Upper lobe of right lung (tissue), 1 donor: ENCODE measurements at places on chromosomes 5 and 9. TPM values are rescaled to one million over a fixed set of nuclear protein-coding genes. Genes with fewer than 3 reads are reported as not detected.

POMT1 gene
- total RNA-seq = 25.2 TPM

IFNB1 gene
- not detected for total RNA-seq

KIF12 gene
- total RNA-seq = 6.2 TPM

OR1Q1 gene
- total RNA-seq = not detected

HABP4 gene
- total RNA-seq = 10.3 TPM

GTF3C4 gene
- 12.9 TPM for total RNA-seq

- H3K36me3 ChIP-seq = no peaks in the 10 kb centered on the region
- no peaks in the 10 kb centered on the region for H3K4me1 ChIP-seq
- no peak overlapping the region for H3K4me3 ChIP-seq
These were observed 28.4 kb downstream of the TIMD4 start for GRCh38 chr5:156934450-156935211.

GRCh38 chr5:76174101-76174500 lies 90.9 kb downstream of the SV2C start:
- H3K36me3 ChIP-seq = no peaks in the 10 kb centered on the region
- no peak for DNase-seq
- no peaks in the 10 kb centered on the region for H3K27me3 ChIP-seq
- H3K4me3 ChIP-seq = no peak overlapping the region

DNA sequence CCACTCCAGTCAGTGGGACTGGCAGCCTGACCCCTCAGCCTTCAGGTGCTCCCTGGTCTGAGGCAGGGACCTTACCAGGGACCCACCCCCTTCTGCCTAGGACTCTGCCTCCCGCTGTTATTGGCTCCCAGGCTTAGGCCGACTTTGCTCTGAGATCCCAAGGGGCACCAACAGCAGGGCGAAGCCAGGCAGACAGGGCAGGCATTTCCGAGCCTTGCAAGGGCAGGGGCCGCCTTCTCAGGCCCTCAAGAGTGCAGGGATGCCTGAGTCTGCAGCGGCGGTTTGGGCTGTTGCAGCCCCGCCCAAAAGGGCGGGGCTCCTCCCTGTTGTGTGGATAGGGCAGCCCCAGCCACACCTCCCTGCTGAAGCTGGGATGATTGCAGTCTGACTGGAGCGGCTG lies 644.6 kb downstream of the PRR16 start:
- H3K27ac ChIP-seq = no peak overlapping the region
- no peak for DNase-seq
- H3K36me3 ChIP-seq = no peaks in the 10 kb centered on the region

- H3K4me1 ChIP-seq = no peaks in the 10 kb centered on the region
- H3K27me3 ChIP-seq = no peaks in the 10 kb centered on the region
- no peak for DNase-seq
- H3K27ac ChIP-seq = no peak overlapping the region
- H3K36me3 ChIP-seq = no peaks in the 10 kb centered on the region
These were observed 281.4 kb downstream of the DMRT2 start for GRCh38 chr9:1331546-1332038.

- no peak overlapping the region for H3K4me3 ChIP-seq
- no peak for DNase-seq
- no peak overlapping the region for H3K27ac ChIP-seq
- H3K27me3 ChIP-seq = no peaks in the 10 kb centered on the region
- no peaks in the 10 kb centered on the region for H3K36me3 ChIP-seq
- no peaks in the 10 kb centered on the region for H3K4me1 ChIP-seq
These were observed 109.0 kb upstream of the DAB2 start for GRCh38 chr5:39533749-39534148.

- no peaks in the 10 kb centered on the region for H3K36me3 ChIP-seq
- H3K4me1 ChIP-seq = peaks cover 11% of the 10 kb centered on the region
- H3K27me3 ChIP-seq = peaks cover 71% of the 10 kb centered on the region
- DNase-seq = no peak
- no peak overlapping the region for H3K27ac ChIP-seq
- H3K4me3 ChIP-seq = no peak overlapping the region
These were observed 72.7 kb upstream of the IFNE start for GRCh38 chr9:21554813-21555212.

DNA sequence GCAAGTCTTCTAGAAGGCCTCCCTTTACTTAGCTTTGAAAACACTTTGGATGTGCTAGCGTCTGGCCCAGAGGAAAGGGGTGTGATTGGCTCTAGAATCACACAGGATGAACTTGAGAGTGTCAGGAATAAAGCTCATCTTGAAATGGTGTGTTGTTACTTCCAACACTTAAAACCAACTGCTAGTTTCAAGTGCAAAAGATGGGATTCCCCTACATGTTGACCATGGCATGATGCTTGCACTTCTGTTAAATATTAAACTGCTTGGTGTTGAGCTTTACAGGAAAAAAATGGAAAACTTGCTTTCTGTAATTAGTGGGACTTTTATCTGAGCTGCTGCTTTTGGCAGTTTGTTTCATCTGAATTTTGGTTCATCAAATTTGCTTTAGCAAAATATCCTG lies 261.1 kb downstream of the MED10 start:
- no peak overlapping the region for H3K4me3 ChIP-seq
- no peaks in the 10 kb centered on the region for H3K36me3 ChIP-seq
- no peaks in the 10 kb centered on the region for H3K4me1 ChIP-seq
- no peak overlapping the region for H3K27ac ChIP-seq
- no peak for DNase-seq
- H3K27me3 ChIP-seq = no peaks in the 10 kb centered on the region

GRCh38 chr5:16427587-16427986 lies 38.0 kb downstream of the ZNF622 start:
- no peak for DNase-seq
- H3K4me3 ChIP-seq = no peak overlapping the region
- no peak overlapping the region for H3K27ac ChIP-seq
- H3K36me3 ChIP-seq = no peaks in the 10 kb centered on the region

DNA sequence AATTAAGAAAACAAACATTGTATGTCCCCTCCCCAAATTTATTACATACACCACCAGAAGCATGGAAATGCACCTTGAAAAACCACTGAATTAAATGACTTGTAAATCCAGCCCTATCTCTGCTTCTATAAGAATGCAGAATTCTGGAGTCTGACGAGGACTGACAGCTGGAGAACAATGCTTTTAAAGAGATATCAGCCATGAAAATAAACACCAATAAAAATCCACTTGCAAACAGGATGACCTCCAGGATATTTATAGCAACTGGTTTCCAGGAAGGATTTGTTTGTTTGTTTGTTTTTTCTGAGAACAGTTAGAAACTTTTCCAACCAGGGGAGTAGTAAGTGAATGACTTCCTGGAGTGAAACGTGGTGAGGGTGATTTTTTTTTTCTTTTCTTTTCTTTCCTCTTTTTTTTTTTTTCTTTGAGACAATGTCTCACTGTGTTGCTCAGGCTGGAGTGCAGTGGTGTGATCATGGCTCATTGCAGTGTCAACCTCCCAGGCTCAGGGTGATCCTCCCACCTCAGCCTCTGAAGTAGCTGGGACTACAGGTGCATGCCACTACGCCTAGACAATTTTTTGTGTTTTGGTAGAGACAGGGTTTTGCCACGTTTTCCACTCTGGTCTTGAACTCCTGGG lies 38.7 kb upstream of the SLC36A1 start:
- H3K4me3 ChIP-seq = no peak overlapping the region
- H3K36me3 ChIP-seq = no peaks in the 10 kb centered on the region
- no peak for DNase-seq
- H3K4me1 ChIP-seq = no peaks in the 10 kb centered on the region

GRCh38 chr9:20280330-20280729 lies 342.0 kb downstream of the MLLT3 start:
- H3K27ac ChIP-seq = no peak overlapping the region
- no peak for DNase-seq
- no peaks in the 10 kb centered on the region for H3K4me1 ChIP-seq
- H3K27me3 ChIP-seq = no peaks in the 10 kb centered on the region
- no peaks in the 10 kb centered on the region for H3K36me3 ChIP-seq
- H3K4me3 ChIP-seq = no peak overlapping the region

GRCh38 chr5:2891781-2892180 lies 140.3 kb upstream of the IRX2 start:
- H3K4me3 ChIP-seq = no peak overlapping the region
- no peaks in the 10 kb centered on the region for H3K36me3 ChIP-seq
- no peak overlapping the region for H3K27ac ChIP-seq
- no peaks in the 10 kb centered on the region for H3K27me3 ChIP-seq

DNA sequence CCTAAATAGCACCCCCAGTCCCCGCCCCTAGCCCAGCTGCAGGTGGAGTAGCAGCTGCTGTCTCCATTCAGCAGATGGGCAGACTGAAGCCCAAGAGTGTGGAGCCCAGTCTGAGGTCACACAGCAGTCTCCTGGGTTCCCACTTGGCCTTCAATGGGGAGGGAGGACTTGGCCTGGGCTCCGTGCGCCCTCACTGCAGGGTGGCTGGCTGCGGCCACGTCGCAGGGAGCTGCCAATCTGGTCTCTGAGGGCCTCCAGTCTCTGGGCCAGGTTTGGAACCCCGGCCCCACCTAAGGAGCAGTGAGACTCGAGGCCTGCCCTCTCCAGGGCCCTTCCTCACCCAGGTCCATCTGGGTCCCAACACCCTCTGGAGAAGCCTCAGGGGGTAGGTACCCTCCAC lies 7.4 kb downstream of the KIF12 start:
- DNase-seq = peak; percentile 48
- H3K4me3 ChIP-seq = no peak overlapping the region
- peaks cover 3% of the 10 kb centered on the region for H3K27me3 ChIP-seq
- no peaks in the 10 kb centered on the region for H3K4me1 ChIP-seq

DNA sequence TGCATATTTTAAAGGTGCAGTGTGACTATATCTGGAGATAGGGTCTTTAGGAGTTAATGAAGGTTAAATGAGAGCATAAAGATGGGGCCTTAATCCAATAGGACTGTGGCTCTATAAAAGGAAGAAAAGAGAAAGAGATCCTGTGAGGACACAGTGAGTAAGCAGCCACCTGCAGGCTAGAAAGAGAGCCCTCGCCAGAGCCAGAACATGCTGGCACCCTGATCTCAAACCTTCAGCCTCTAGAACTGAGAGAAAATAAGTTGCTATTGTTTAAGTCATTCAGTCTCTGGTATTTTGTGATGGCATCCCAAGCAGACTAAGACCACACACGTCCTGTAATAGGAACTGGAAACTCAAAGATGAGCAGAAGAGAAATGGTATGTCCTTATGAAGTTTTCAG lies 41.0 kb downstream of the RNF180 start:
- DNase-seq = no peak
- no peaks in the 10 kb centered on the region for H3K36me3 ChIP-seq
- no peak overlapping the region for H3K27ac ChIP-seq
- no peaks in the 10 kb centered on the region for H3K4me1 ChIP-seq
- H3K4me3 ChIP-seq = no peak overlapping the region
- H3K27me3 ChIP-seq = no peaks in the 10 kb centered on the region

GRCh38 chr9:81529556-81530193 lies 159.7 kb downstream of the TLE1 start:
- H3K4me3 ChIP-seq = no peak overlapping the region
- no peak for DNase-seq
- no peaks in the 10 kb centered on the region for H3K36me3 ChIP-seq
- H3K4me1 ChIP-seq = no peaks in the 10 kb centered on the region
- H3K27ac ChIP-seq = no peak overlapping the region

DNA sequence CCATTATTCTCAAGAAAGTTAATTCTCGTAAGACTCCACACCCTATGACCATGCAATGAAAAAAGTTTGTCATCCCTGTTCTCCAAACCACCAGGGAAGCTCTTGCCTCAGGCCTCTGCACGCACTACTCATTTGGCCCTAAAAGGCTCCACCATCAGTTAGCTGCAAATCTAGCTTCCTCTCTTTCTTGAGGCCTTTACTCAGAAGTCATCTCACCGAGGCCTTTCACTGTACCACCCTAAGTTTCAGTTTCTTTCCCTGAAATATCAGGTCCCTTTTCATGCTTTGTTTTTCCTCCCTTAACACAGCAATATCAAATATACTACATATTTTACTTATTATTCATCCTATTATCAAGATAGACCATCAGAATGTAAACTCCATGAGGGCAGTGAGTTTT lies 39.1 kb downstream of the OXCT1 start:
- peaks cover 10% of the 10 kb centered on the region for H3K36me3 ChIP-seq
- no peaks in the 10 kb centered on the region for H3K27me3 ChIP-seq
- no peaks in the 10 kb centered on the region for H3K4me1 ChIP-seq
- DNase-seq = no peak
- no peak overlapping the region for H3K4me3 ChIP-seq

- no peak overlapping the region for H3K4me3 ChIP-seq
- no peak for DNase-seq
- H3K27me3 ChIP-seq = no peaks in the 10 kb centered on the region
- H3K4me1 ChIP-seq = no peaks in the 10 kb centered on the region
- H3K27ac ChIP-seq = no peak overlapping the region
These were observed 440.4 kb downstream of the CDH18 start for GRCh38 chr5:19547640-19548039.

- no peak overlapping the region for H3K27ac ChIP-seq
- H3K27me3 ChIP-seq = peaks cover 28% of the 10 kb centered on the region
- H3K4me1 ChIP-seq = peaks cover 5% of the 10 kb centered on the region
- H3K4me3 ChIP-seq = peak overlapping the region; percentile 51
These were observed 564 bp upstream of the AIF1L start for GRCh38 chr9:131095666-131096268.

DNA sequence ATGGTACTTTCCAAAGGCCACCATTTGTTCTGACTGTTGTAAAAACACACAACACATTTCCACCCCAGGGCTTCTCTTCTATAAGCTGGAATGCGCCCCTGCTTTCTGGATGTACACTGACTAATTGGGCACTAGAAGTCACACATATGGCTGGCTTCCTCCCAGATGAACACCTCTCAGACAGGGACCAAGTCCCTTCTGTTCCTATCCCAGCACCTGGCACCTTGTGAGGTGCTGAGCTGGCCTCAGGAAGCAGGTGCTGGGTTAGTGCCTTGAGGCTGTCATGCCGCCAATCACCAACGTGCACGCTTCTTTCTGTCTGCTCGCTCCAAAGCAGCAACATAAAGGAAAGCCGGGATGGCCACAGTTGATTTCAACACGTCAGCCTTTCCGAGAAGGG lies 93.2 kb downstream of the FSTL4 start:
- no peaks in the 10 kb centered on the region for H3K27me3 ChIP-seq
- no peaks in the 10 kb centered on the region for H3K4me1 ChIP-seq
- no peak for DNase-seq
- H3K4me3 ChIP-seq = no peak overlapping the region
- no peaks in the 10 kb centered on the region for H3K36me3 ChIP-seq

DNA sequence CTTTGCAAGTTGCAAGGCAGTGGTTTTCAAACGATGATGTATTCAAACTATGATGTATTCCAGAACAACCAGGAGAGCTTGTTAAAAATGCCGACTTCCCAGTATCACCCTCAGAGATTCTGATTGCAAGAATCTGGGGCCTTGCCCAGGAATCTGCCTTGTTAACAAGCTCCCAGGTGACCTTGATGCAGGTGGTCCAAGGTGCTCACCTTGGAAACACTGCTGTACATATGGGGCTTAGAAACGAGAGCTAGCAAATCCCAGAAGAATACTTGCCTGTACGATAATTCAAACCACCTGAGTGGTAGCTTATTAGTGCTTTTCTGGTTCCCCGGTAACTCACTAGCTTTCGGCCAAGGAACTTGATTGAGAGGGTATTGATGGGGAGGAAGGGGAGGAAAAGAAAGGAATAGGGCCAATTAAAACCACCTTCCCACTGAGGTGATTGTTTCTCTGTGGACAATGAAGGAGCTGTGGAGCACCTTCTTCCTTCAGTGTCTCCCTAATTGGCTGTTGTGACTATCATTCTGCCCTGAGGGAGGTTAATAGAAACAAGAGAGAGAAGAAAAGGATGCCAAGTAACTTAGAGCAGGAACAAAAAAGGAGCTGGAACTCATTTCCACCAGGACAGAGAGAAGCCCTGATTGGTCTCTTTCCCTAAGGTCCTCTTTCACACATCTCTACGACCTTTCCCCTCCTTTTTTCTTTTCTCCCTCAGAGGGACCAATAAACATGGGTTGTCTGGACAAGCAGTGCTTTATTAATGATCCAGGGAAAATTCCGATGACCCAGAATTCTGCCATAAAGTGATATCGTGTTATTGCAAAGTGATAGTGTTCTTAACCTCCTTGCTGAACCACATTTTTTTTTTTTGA lies 218.8 kb downstream of the TMEM167A start:
- no peak for DNase-seq
- H3K27ac ChIP-seq = no peak overlapping the region
- no peaks in the 10 kb centered on the region for H3K27me3 ChIP-seq
- no peaks in the 10 kb centered on the region for H3K36me3 ChIP-seq
- no peaks in the 10 kb centered on the region for H3K4me1 ChIP-seq
- no peak overlapping the region for H3K4me3 ChIP-seq
